Esophagus muscularis mucosa (tissue), 4 donors: ENCODE measurements at places on chromosomes 16 and 17. TPM values are rescaled to one million over a fixed set of nuclear protein-coding genes. Genes with fewer than 3 reads are reported as not detected.

The ANKRD40 gene
- total RNA-seq = 96.2 TPM

The TRIM72 gene
- total RNA-seq = 0.84 TPM

The SSTR5 gene
- total RNA-seq = not detected

The C17orf50 gene
- not detected for total RNA-seq

The C1QL1 gene
- 3.8 TPM for total RNA-seq

The DOC2B gene
- total RNA-seq = 12.2 TPM

DNA sequence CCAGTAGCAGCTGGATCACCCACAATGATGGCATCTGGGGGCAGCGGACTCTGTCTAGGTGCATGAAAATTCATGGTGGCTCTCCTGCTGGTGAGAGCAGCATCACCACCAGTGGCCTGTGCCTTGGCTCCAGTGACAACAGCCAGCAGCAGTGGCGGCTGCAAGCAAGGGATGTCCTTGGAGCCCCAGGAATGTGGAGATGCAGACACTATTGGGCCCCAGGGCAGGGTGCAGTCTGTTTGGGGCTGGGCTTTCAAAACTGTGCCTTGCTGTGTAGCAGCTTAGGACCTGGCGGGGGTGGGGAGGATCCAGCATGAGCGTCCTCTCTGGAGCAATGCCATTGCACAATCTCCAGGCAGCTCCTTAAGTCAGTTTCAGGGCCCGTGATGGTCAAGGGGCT lies 199.7 kb downstream of the CHD9NB start:
- DNase-seq = no peak

GRCh38 chr16:52212841-52213240 lies 334.1 kb downstream of the TOX3 start:
- no peak for DNase-seq

DNA sequence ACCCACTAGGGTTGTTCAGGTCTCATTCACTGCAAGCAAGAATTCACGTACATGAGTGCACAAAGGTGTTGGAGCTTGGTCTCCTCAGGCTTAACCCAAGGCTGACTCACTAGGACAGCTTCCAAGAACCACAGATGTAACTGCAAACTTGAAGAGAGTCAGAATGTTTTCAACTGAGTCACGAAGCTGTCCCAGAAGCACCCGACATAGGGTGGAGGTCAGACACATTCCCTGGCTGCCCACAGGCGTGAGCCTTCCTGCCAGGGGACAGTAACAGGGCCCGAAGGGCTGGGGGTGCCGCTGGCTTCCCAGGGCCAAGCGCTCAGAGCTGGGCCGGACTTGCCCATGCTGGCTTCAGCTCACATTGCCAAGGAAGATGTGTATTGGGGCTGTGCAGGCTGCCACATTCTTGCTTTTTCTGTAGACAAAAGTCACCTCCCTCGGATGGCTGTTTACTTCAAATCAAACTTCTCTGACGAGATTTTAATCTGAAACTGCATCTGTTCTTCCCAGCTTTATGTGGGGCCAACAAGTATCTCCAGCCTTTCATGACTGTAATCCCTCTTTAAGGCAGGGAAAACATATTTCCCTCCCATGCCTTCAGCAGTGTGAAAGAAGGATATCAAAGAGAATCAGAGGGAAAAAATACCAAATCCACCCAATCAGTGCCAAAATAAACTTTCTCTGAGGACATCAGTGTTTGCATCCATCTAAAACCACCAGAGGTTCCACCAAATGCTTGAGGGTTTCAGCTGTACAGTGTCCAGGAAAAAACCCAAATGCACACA lies 14.3 kb downstream of the CMTM3 start:
- DNase-seq = no peak

DNA sequence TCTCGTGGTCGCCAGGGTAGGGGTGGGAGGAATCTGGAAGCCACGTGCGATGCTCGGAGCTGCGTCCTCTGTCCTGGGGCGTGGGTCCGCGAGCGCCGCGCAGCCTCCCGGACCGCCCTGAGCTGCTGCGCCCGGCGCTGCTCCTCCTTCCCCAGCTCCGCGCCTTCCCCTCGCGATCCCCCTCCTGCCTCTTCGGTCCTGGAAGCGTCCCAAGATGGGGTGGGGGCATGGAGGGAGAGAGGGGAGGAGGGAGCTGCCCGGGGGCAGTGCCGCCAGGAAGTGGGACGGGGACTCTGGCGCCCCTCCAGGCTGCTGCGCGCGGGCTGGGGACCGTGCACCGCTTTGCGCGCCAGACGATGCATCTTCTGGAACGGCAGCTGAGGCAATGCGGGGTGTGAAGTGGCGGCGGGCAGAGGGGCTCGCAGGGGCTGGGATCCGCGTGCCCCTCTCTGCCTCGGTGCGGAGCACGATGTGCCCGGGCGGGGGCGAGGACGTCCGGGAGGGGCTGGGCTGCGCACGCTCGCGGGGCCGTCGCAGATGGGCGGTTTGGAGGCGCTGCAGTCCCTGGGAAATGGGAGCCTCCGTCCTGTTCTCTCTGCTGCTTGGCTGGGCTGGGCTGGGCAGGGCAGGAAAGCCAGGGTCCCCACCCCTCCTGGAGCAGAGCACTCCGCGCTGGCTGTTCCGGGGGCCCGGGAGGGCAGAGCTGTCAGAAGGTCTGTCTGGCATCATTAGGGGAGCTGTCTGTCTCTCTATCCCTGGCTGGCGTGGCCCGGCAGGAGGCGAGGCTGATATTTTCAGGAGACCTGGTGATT lies 388.0 kb downstream of the SEC14L1 start:
- DNase-seq = no peak

GRCh38 chr16:3501783-3502400 lies 1.1 kb downstream of the CLUAP1 start:
- no peak for DNase-seq

- peak; percentile 87 for DNase-seq
Observed at GRCh38 chr16:55499951-55500529, 8.8 kb upstream of the LPCAT2 start.

DNA sequence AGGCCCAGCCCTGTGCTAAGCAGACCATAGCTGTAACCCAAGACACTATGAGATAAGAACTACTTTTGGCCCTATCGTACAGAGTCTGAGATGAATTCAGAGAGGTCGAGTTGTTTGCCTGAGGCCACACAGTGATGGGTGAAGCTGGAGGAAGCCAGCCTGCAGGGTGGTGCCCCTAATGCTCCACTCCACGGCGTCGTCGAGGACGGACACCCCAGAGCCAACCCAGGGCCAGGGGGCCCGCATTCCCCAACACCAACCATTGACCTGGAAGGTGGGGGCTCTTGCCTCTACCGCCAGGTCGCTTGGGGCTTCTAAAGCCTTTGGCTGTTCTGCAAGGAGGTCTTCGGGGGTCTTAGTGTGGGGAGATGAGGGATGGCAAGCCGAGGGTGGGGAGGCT lies 84.1 kb downstream of the IRF8 start:
- DNase-seq = no peak

DNA sequence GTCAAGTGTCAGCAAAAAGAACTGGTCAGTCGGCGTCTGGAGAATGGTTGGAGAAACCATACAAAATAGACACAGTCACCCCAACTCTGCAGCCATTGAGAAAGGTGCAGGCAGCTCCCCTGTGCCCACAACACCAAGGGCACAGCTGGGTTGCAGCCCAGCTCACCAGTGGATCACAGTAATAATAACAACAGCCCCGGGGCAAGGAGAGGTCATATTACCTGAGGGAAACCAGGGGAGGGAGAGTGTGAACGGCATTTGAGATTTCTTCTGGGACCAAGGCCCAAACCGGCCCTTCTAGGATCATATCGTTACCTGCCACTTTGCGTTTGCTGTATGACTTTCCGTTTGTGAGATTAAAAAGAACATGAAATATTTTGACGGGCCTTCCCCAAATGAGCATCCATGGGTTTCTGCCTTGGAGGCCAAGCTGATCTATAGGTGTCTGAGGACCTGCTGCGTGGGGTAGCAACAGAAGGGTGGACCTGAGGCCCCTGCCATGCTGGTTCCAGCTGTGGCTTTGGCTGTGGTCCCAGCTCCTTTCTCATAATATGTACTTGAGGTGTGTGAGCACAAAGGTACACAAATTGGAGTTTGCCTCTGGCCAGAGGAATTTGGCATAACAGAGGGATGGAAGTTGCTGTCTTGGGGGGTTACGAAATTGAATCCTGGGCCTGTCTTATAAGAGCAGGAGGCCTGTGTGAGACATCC lies 154.6 kb downstream of the CMIP start:
- DNase-seq = no peak

DNA sequence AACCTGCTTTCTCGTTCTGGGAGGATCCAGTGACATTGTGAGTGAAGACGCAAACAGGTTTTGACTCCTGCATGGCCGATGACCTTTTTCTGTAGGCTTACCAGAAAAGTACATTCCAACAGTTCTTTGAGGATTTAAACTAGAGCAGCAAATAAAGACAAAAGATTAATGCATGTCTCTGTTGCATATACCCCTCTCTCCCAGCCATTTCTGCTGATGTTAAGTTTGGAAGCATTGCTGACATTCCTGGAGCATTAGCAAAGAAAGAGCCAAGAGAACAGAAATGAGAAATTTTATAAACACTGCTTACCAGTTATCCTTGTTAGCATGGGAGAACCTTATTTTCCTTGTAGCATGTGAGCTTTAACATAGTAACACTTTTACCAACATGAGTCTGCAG lies 49.3 kb downstream of the SIAH1 start:
- no peak for DNase-seq

- no peak for DNase-seq
Observed at GRCh38 chr16:89350701-89351380, 133.3 kb downstream of the ZNF778 start.

- DNase-seq = no peak
Observed at GRCh38 chr17:29642171-29642611, 19.5 kb upstream of the CORO6 start.
